ENCODE measurements at places on chromosomes 2 and 18. TPM values are rescaled to one million over a fixed set of nuclear protein-coding genes. Genes with fewer than 3 reads are reported as not detected.

DNA sequence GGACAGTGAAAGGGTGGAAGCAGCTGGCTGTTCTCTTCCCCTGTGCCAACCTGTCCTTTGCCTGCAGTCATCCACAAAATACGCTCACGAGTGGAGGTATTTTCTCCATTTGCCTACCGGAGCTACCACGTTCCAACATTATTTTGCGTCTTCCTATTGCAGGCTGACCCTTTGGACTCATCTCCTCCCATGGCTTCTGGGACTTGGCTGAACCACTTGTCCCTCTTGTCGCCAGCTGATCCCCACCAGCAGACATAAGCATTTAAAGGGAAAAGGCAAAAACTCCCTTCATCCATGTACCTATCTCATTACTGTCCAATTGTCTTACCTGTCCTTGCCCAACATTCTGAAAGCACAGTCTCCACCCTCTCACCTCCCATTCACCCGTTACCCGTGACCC, 13.0 kb downstream of the C2orf74 start:
- peaks cover 37% of the 10 kb centered on the region for H3K4me1 ChIP-seq
- no peak for DNase-seq

Gene CLEC4F
- total RNA-seq = not detected

DNA sequence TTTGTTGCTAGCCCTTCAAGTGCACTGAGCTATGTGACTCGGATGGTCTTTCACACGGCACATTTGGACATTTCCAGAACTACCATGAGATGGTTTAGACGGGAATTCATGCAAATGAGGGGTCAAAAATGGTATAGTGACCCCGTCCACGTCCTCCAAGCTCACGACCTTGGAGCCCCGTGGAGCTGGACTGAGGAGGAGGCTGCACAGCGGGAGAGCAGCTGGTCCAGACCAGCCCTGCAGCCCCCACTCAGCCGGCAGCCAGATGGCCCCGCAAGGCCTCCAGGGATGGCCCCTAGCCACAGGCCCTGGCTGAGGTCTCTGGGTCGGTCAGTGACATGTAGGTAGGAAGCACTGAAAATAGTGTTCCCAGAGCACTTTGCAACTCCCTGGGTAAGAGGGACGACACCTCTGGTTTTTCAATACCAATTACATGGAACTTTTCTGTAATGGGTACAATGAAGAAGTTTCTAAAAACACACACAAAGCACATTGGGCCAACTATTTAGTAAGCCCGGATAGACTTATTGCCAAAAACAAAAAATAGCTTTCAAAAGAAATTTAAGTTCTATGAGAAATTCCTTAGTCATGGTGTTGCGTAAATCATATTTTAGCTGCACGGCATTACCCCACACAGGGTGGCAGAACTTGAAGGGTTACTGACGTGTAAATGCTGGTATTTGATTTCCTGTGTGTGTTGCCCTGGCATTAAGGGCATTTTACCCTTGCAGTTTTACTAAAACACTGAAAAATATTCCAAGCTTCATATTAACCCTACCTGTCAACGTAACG, 88.8 kb downstream of the EPAS1 start:
- no peak for DNase-seq
- no peak overlapping the region for H3K4me3 ChIP-seq
- H3K4me1 ChIP-seq = no peaks in the 10 kb centered on the region
- H3K36me3 ChIP-seq = peaks cover 1% of the 10 kb centered on the region
- no peak overlapping the region for H3K27ac ChIP-seq

Gene GAL3ST2
- 0.53 TPM for total RNA-seq

DNA sequence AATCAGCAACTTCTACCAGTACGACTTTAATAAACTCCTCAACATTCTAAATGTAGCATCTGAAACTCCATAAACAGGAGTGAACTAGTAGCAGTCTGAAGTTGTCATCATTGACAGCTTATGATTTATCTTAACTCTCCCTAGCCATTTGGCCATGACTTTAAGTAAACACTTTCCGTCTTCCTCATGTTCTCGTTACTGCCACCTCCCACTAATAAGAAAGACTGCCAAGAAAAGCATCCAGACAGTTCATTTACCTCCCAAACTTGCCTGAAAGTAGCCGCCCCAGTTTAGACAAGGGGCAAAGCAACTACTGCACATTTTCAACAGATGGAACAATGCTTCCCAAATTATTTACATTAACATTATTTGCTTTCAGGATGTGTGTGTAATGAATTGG, 287.5 kb downstream of the OSR1 start:
- H3K36me3 ChIP-seq = no peaks in the 10 kb centered on the region
- DNase-seq = no peak
- no peaks in the 10 kb centered on the region for H3K4me1 ChIP-seq
- no peak overlapping the region for H3K27ac ChIP-seq

Gene VIT
- total RNA-seq = not detected

Data from activated T-cell treated with anti-CD3 and anti-CD28 coated beads, Interleukin-2, amount 50 U/mL, for 72 hours (primary cell).